ENCODE measurements at places on chromosomes 2 and 18.

DNA sequence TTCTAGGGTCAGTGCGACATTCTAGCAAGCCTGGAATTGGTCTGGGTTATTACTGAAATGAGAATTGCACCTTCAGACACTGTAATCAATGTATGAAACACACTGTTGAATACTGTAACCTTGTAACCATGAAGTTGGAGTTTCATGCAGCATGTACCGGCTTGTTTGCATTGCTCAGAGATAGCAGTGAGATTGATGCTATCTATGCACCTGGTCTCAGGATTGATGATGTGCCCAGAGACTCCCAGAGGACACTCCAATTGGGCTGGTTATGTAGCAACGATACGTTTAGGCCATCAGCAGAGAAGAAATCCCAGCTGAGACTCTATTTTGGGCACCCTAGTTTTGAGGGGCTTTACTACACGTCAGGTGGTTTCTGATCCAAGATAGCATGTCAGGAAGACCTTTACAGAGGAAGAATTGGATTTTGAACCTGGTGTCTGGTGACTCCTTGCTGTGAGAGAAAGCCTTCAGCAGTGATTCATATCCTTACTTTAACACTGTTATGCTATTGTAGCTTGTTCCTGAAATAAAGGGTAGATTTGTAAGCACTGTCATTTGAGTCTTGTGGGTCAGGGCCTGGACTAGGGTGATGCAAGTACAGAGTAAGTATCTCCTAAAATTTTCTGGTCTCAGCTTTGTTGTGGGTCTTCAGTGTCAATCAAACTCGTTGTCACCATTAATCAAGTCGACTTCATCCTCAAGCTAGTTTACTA lies 305.1 kb upstream of the GULP1 start:
- DNase-seq = no peak

GRCh38 chr18:12307701-12308385 lies at the start of gene TUBB6:
TUBB6 (plus strand) TSS chr18:12308241; CDS start chr18:12308293, 52 bp downstream.
- DNase-seq = no peak

DNA sequence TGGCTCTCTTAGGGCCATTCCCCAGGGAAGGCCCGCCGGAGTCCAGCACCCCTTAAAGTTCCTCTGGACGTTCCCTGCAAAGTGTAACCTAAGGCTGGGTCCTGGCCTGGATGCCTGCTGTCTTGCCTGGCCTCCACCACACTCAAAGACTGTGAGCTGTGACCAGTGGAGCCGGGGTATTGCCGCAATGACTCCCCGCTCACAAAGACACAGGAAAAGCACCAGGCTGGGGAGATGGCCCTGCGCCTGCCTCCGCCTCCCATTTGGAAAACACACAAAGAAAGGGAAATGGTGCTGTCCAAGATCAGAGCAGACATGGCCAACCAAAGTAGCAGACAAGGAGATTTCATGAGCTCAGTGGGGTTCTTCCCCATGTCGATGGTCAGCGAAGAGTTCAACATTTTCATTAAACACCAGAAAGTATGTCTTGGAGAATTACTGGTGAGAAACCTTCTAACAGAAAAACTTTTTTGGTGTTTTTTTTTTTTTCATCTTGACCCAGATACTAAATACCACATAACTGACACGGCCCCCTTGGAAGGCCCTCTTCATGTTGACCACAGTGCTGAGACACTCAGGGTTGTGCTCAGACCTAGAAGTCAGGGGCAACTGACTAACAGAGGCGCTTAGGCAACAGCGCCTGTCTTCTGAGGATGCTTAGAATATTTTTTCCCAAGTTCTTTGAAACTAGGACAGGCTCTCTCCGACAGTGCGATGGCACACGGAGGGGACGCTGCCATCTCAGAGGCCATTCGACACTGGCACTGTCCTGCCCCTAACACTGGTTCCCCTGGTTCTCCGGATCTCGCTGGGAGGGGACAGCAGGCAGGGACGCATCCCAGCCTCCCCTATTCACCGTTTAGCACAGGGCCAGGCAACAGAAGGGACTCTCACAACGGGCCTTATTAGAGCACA lies 226.4 kb upstream of the ID2 start:
- DNase-seq = no peak

DNA sequence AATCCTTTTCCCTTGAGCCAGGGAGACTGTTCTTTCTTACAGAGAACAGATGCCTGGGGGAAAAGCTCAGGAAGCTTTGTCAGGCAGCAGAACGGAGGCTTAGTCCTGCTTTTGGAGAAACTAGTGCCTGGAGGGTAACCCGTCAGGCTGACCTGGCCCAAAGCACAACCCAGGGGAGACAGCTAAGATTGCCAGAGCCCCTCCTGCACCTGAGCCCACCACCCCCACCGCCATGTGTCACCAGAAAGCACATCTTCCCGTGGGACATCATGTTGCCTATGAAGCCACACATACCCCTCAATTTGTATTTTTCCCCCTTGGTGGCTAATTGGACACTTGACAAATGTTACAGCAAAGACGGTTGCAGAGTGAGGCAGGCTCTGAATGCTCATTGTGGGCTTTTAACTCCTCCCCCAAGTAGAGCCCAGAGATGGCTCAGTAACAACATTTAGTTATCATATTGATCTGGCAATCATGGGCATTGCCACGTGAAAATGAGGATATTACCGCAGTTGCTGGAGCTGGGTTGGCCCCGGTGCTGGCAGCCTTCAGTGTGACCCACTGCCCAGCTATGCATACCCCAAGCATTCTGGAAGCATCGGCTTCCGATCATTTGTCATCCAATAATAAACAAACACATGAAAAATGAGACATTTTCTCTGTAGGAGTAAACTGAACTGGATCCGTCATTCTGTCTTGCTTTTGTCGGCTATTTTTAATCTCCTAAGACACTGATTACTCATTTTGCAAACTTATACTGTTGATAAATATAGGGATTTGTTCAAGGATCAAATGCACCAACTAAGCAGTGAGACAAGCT lies 229.5 kb downstream of the ATAD2B start:
- no peak for DNase-seq

DNA sequence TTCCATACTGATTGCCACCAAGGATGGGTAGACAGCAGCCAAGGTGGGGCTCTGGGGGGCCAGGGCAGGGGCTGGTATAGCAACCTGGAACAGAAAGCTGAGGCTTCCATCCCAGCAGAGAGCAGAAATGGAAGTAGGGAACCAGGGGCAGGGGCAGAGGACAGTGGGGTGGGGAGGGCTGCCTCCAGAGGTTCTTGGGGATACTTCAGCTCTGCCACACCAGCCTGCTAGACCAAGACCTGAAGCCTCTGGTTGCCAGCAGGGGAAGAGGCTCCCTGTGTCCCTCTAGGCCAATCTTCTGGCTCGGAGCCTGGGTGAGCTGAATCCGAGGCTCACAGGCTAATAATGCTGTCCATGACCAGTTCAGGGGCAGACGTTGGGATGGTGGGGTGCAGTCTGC lies 329.0 kb downstream of the DYSF start:
- DNase-seq = no peak

GRCh38 chr18:70221915-70222278 lies 16.4 kb upstream of the RTTN start:
- DNase-seq = no peak
